SJSA1 (cell line): ENCODE measurements at places on chromosomes 16 and 17. TPM values are rescaled to one million over a fixed set of nuclear protein-coding genes. Genes with fewer than 3 reads are reported as not detected.

The KCNJ18 gene
- not detected in 2 replicates for total RNA-seq

DNA sequence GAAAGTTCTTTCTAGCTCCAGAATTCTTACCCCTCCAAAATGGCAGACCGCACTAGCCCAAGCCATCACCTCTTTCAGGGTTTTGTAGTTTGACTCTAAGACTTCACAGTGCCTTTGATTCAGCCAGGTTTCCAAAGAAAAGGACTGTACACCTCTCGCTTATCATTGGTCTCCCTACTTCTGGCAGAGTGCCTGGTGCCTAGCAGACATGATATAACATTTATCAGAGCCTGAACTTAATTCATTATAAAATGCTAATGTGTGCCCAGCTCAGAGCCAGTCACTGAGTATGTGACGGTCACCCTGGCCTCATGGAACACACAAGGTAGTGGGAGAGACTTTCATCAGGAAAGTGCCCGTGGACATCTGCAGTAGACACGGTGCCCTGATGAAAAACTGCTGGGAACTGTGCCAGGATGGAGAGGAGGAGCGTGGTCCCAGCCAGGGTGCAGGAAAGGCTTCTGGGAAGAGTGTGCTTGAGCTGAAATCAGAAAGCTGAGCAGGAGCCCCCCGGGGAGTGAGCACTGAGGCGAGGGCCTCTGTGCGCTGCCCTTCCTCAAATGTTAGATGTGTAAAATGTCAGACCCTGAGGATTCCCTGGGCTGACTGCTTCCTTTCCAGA lies 34.3 kb upstream of the LGALS9 start:
- DNase-seq: no peak
- H3K4me3 ChIP-seq: no peak overlapping the region
- no peaks in the 10 kb centered on the region for H3K4me1 ChIP-seq
- no peak overlapping the region for H3K27ac ChIP-seq

The MC1R gene
- total RNA-seq: 5.4 and 9.2 TPM in 2 replicates

The SKAP1 gene
- 1.3 and 6.8 TPM in 2 replicates for total RNA-seq

- H3K27me3 ChIP-seq: no peaks in the 10 kb centered on the region
- peak overlapping the region; percentile 98 for H3K27ac ChIP-seq
- DNase-seq: no peak
- peaks cover 3% of the 10 kb centered on the region; the same call in 1 of the 2 replicates for H3K36me3 ChIP-seq
Measured at GRCh38 chr17:14308636-14308964, 7.7 kb downstream of the HS3ST3B1 start.

The HOXB5 gene
- 0.05 and 1.2 TPM in 2 replicates for total RNA-seq

GRCh38 chr17:73342541-73343167 lies 30.9 kb upstream of the CDC42EP4 start:
- peak; percentile 96 for DNase-seq
- no peaks in the 10 kb centered on the region for H3K27me3 ChIP-seq
- no peaks in the 10 kb centered on the region for H3K36me3 ChIP-seq
- H3K4me3 ChIP-seq: peak overlapping the region; percentile 2
- peaks cover 72% of the 10 kb centered on the region for H3K4me1 ChIP-seq

The CA5A gene
- total RNA-seq: not detected in 2 replicates

- DNase-seq: no peak
- H3K27me3 ChIP-seq: no peaks in the 10 kb centered on the region
Measured at GRCh38 chr16:79595231-79595641, 5.3 kb downstream of the MAF start.

DNA sequence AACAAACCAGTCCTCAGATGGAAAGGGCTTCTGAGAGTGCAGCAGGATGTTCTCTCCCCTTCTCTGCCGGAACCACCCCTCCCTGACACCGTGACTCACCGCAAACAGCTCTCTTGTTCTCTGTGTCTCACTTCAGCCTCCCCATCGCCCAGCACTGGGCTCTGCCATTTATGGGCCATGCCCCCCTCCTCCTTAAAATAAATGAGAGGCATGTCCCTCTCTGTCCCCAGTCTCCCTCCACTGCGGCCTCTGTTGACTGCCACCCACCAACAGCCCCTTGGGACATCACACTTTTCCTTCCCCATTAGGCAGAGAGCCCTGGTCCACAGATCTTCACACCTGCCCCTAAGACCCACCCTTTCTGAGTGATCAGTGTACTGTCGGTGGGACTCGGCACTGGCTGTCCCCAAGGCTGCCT lies 6.3 kb downstream of the CCDC102A start:
- peaks cover 22% of the 10 kb centered on the region for H3K4me1 ChIP-seq
- H3K27ac ChIP-seq: no peak overlapping the region
- DNase-seq: peak; percentile 43

The C17orf107 gene
- 0.18 TPM in 1 of 2 replicates, not detected in the other for total RNA-seq

The CSH2 gene
- not detected in 2 replicates for total RNA-seq

DNA sequence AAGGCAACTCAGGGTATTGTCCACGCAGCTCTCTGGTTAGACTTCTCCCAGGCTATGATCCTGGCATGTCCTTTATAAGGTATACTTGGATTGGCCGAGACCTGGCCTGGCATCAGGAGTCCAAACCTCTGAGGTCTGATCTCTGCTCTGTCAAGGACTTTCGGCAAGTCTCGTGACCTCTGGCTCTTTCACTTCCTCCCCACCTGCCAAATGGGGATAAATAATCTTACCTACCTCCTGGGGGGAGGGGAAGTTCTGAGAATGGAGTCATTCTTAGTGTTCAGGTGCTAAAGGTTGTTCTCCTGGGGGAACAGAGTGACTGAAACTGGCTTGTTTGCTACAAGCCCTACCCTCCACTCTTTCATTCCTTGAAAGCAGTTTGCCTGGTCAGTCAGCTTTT lies 7.6 kb downstream of the ATXN1L start:
- H3K4me3 ChIP-seq: no peak overlapping the region
- H3K27me3 ChIP-seq: no peaks in the 10 kb centered on the region
- H3K4me1 ChIP-seq: no peaks in the 10 kb centered on the region
- peaks cover 79% of the 10 kb centered on the region for H3K36me3 ChIP-seq

The PSMB3 gene
- total RNA-seq: 297 and 448 TPM in 2 replicates

DNA sequence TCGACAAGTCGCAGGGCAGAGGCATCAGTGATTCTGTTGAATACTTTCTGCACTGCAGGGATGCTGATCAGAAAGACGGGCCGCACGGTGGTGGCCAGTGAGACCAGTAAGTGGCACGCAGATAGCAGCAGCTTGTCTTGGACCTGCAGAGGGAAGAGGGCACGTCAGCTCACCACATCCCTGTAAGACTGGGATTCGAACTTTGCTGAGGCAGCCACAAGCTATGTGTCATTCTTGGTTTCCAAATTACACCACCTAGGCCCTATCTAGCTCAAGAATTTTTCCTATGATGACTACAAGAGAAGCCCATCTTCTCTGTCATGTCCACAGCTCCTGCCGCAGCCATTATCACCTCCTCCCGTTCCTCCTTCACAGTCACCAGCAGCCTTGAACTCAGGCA lies 49.4 kb upstream of the GSG1L start:
- no peak overlapping the region for H3K4me3 ChIP-seq
- no peaks in the 10 kb centered on the region for H3K4me1 ChIP-seq
- H3K27ac ChIP-seq: no peak overlapping the region
- no peak for DNase-seq
- H3K27me3 ChIP-seq: no peaks in the 10 kb centered on the region; the same call in 1 of the 2 replicates

DNA sequence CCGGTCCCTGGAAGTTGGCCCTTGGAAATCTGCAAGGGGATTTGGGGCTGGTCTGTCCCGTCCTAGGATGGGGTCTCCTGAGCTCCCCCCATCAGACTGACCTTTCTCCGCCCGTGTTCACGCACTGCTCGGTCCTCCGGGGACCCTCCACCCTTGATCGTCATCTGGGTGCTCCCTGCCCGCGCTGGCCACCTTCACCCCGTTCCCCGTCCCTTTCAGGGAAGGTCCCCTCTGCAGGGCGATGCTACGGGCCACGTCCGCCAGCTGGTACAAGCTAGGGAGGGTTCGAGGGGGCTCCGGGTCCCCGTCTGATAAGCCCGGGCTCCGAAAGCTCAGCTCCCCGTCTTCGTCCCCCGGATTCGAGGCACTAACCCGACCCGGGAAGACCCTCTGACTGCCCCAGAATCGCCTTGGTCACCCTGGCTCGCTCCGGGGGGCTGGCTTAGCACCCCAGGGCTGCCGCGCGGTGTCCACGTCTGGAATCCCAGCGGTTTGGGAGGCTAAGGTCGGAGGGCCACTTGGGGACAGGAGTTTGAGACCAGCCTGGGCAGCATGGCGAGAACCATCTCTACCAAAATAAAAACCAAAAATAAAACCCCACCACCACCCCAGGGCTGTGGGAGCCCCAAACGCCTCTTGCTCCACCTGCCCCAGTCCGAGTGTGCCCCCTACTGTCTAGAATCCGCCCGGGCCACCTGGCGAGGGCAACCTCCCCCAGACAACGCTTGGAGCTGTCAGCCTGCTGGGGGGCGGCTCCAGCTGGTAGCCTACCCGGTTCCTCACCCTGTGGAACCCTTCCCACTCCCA lies 1.1 kb upstream of the SLC43A2 start:
- 0 out of 2 replicates have a peak, but pooled peaks cover 3% of the 10 kb centered on the region for H3K27me3 ChIP-seq
- H3K4me3 ChIP-seq: peak overlapping the region; percentile 78
- no peaks in the 10 kb centered on the region for H3K36me3 ChIP-seq

The NAT9 gene
- 32.9 and 61.3 TPM in 2 replicates for total RNA-seq

DNA sequence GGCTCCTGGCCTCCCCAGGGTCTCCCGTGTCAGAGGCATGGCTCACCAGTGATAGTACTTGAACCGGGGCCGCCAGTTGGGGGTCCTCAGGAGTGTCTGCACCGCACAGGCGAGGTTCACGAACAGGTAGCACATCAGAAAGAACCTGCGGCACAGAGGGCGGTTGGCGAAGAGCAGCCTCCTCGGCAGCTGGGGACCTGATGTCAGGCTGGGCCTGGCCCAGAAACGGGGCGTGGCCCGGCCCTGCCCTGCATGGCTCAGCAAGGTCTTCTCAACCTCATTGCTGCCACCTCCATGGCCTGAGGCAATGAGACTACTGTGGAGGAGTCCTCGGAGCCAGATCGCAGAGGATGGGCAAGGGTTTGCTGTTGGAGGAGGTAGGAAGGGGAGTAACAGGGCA lies 4.1 kb upstream of the LCAT start:
- no peak for DNase-seq
- no peak overlapping the region for H3K4me3 ChIP-seq
- peaks cover 100% of the 10 kb centered on the region for H3K36me3 ChIP-seq
